ENCODE measurements at places on chromosomes 2 and 18. TPM values are rescaled to one million over a fixed set of nuclear protein-coding genes. Genes with fewer than 3 reads are reported as not detected.

- H3K36me3 ChIP-seq = no peaks in the 10 kb centered on the region
- H3K4me3 ChIP-seq = no peak overlapping the region
- H3K27me3 ChIP-seq = no peaks in the 10 kb centered on the region
- H3K4me1 ChIP-seq = no peaks in the 10 kb centered on the region
These were observed 1230.0 kb upstream of the CHAC2 start for GRCh38 chr2:52537588-52537987.

- no peaks in the 10 kb centered on the region for H3K36me3 ChIP-seq
- H3K4me3 ChIP-seq = no peak overlapping the region
- no peak overlapping the region for H3K27ac ChIP-seq
- peaks cover 2% of the 10 kb centered on the region for H3K27me3 ChIP-seq
- DNase-seq = no peak
These were observed 137.2 kb downstream of the TFCP2L1 start for GRCh38 chr2:121147766-121148165.

GRCh38 chr2:48248251-48248933, 281.6 kb upstream of the STON1 start:
- H3K27ac ChIP-seq = no peak overlapping the region
- no peaks in the 10 kb centered on the region for H3K27me3 ChIP-seq
- DNase-seq = no peak
- no peaks in the 10 kb centered on the region for H3K36me3 ChIP-seq
- H3K4me3 ChIP-seq = no peak overlapping the region
- H3K4me1 ChIP-seq = peaks cover 9% of the 10 kb centered on the region

The TNFRSF11A gene
- total RNA-seq = 4.3 TPM

The LRPPRC gene
- 94.7 TPM for total RNA-seq

The AKAIN1 gene
- not detected for total RNA-seq

The RGPD3 gene
- total RNA-seq = 0.31 TPM

Measured in activated CD8-positive, alpha-beta T cell treated with anti-CD3 and anti-CD28 coated beads, Interleukin-2, amount 10 ng/mL, durations not matched to agents 7 days and 5 days (primary cell).